ENCODE measurements at places on chromosomes 2 and 18. TPM values are rescaled to one million over a fixed set of nuclear protein-coding genes. Genes with fewer than 3 reads are reported as not detected.

Gene FABP1
- total RNA-seq = 3.8 TPM

DNA sequence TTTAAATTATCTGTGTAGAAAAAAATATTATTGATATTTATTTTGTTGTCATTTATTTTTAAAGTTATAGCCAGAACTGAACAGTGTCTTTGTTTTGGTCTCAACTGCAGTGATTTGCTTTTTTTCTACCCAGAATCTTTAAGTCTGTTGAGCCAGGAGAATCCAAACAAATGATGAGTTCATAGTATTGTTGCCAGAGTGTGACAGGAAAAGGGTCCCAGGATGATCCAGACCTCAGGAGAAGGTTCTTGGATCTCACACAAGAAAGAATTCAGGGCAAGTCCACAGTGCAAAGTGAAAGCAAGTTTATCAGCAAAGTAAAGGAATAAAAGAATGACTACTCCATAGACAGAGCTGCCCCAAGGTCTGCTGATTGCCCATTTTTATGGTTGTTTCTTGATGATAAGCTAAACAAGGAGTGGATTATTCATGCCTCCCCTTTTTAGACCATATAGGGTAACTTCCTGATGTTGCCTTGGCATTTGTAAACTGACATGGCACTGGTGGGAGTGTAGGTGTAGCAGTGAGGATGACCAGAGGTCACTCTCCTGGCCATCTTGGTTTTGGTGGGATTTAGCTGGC lies 127.1 kb downstream of the AGPS start:
- DNase-seq = no peak

Gene KIF1A
- total RNA-seq = 46.2 TPM

Gene CCDC102B
- 8.2 TPM for total RNA-seq

GRCh38 chr2:88443353-88443938 lies 9.0 kb downstream of the FOXI3 start:
- no peak for DNase-seq

GRCh38 chr18:1665079-1665478 lies 760.4 kb downstream of the ADCYAP1 start:
- DNase-seq = no peak

Gene ZNF514
- 38.0 TPM for total RNA-seq

- no peak for DNase-seq
Observed at GRCh38 chr2:66534461-66534860, 99.5 kb downstream of the MEIS1 start.

GRCh38 chr18:64695851-64696553 lies 547.1 kb upstream of the LINC00305 start:
- DNase-seq = no peak

Gene SH3BP4
- total RNA-seq = 44.1 TPM

DNA sequence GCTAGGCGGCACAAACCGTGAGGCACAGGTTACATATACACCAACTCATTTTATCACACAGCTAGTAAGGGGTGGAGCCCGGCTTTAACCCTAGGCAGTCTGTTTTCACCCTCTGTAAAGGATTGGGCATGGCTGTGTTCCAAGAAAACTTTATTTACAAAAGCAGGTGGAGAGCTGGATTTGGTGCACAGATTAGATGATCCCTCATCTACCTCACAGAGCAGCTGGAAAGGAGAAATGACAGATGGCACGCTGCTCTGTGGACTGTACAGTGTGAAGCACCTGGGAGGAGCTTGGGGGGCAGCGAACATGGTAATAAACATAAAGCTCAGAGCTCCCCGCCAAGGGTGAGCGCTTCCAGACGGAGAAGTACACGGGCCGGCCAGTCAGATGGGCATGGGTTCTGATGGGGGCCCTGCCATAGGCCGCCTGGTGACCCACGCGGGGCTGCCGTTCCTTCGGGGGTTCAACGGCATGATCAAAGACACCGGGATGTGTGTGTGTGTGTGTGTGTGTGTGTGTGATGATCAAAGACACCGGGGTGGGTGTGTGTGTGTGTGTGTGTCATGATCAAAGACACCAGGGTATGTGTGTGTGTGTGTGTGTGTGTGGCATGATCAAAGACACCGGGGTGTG lies 862 bp upstream of the TMEM177 start:
- peak; percentile 26 for DNase-seq

DNA sequence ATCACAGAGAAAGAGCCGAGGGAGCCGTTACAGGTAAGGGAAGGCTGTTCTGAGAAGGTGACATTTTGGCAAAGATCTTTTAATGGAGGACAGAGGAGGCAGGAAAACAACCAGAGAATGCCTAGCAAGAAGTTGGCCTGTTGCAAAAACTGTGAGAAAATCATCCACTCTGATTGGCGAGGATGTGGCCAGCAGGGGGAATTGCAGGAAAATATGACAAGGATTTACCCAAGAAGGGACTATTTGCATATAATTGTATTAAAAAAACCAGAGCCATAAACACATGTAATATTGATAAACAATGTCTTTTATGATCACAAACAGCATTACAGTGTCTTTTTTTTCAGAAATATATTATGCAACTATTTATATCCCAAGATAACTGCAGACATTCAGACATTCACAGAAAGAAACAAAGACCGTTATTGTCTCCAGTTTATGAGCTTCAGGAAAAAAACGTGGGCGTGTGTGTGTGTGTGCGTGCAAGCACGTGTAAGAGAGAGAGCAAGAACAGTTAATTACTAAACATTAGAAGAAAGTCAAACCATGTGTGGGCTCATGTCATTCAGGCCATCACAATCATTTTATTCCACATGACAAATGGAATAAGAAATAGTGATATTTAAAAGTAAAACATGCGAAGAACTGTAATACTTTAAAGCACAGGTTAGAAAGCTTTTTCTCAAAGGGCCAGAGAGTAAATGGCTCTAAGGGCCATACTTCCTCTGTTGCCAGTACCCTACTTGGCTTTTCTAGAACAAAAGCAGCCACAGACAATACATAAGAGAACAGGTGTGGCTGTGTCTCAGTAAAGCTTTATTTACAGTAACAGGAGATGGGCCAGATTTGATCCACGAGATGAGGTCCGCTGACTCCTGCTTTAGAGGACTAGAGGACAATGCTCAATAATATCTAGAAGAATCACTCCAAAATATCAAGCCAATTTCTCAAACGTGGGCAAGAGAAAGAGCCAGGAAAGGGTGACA lies 324.1 kb downstream of the DLGAP1 start:
- no peak for DNase-seq

- DNase-seq = peak; percentile 18
Observed at GRCh38 chr2:241797441-241798080, 11.4 kb upstream of the NEU4 start.

Gene DSG4
- total RNA-seq = 0.09 TPM

Gene SERPINB5
- 0.13 TPM for total RNA-seq

Gene CLIP4
- 28.8 TPM for total RNA-seq
